ENCODE measurements at places on chromosomes 1 and 21.
A peak's percentile ranks its signal among the peaks of the same experiment; 100 is the strongest.

- no peak for DNase-seq
Observed at GRCh38 chr1:156075162-156075561, 7.1 kb downstream of the MEX3A start.

- no peak for DNase-seq
Observed at GRCh38 chr21:31909153-31910073, 36.6 kb downstream of the HUNK start.

- no peak for DNase-seq
Observed at GRCh38 chr1:28883242-28883616, 31.1 kb upstream of the EPB41 start.

DNA sequence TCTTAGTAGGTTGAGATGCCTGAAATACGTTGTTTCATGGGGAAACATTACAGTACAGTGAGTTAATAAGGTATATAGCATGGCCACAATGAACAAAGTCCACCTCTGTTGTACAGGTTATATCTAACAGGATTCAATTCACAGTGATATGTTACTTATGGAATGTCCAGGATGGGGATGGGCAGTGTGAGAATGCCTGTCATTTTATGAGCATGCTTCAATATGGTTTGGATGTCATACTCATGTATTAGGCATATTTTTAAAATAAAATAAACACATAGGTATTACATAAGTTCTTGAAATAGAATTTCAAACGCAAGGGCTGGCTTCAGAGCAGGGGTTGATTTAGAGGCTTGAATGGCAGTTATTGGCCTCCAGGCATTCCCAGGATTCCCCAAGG lies 6.1 kb upstream of the PHLDA3 start:
- no peak for DNase-seq

DNA sequence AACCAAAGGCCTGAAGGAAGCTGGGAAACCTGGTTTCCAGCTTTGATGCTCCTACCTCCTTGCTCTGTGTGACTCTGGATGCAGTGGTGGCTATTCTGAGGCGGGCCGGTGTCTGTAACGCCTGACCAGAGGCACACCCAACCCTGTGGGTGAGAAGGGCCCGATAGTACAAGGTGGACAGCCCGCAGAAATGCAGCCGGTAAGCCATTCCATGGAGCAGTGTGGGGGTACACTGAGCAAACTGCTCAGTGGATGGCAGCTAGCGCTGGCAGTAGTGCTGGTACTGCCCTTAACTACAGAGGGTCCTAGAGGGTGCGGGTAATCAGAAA lies 36.0 kb downstream of the AHDC1 start:
- DNase-seq = no peak

GRCh38 chr21:22900490-22900889 lies 1902.3 kb downstream of the NCAM2 start:
- no peak for DNase-seq

GRCh38 chr1:228552596-228553176 lies 65.5 kb downstream of the RNF187 start:
- DNase-seq = no peak

DNA sequence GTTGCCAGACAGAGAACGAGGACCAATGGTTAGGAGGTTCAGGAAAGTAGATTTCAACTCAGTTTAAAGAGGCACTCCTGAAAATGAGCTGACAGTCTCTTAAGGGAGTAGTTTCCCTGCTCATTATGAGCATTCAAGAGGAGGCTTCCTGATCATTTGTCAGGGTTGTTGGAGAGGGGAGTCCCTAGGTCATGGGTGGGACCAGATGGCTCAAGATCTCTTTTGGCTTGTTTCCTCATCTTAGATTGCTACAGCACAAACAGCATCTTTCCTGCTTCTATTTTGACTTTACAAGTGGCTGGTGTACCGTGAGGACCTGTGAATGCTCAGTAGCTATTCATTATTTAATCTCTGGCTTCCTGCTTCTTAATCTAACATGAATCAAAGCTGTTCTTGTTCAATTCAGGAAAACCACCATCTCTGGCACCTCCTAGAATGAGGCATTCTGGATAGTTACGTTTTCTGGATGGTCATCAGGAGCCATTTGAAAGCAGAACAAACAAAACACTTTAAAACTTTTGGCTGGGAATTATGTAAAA lies 47.6 kb downstream of the PEX14 start:
- DNase-seq = no peak

DNA sequence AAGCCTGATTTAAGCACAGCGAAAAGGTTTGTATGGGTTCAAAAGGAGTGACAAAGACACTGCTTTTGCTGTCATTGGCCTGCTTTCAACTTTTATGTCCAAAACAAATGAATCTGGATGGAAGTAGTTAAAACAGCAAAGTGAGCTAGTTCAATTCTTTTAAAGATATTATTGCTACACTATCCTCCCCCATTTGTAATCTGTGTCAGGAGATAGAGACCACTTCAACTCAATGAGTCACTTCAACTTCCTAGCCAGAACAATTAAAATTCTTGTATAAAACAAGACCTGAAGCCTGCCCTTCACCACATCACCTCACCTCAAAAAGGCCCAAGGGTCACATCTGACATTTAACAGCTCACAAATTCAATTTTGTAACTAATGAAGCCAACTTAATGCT lies 364.1 kb upstream of the LYPLAL1 start:
- DNase-seq = no peak

- DNase-seq = peak; percentile 78
Observed at GRCh38 chr1:48916130-48917069, 139.7 kb upstream of the BEND5 start.

GRCh38 chr1:84672080-84672854 lies 18.0 kb downstream of the SSX2IP start:
- no peak for DNase-seq

- no peak for DNase-seq
Observed at GRCh38 chr1:226425431-226426031, 17.6 kb upstream of the PARP1 start.

GRCh38 chr1:236348071-236348470 lies 46.0 kb upstream of the EDARADD start:
- no peak for DNase-seq
